ENCODE measurements at places on chromosomes 11 and 22.

- peak; percentile 87 for DNase-seq
Measured at GRCh38 chr11:92886243-92886905, 83.1 kb upstream of the MTNR1B start.

DNA sequence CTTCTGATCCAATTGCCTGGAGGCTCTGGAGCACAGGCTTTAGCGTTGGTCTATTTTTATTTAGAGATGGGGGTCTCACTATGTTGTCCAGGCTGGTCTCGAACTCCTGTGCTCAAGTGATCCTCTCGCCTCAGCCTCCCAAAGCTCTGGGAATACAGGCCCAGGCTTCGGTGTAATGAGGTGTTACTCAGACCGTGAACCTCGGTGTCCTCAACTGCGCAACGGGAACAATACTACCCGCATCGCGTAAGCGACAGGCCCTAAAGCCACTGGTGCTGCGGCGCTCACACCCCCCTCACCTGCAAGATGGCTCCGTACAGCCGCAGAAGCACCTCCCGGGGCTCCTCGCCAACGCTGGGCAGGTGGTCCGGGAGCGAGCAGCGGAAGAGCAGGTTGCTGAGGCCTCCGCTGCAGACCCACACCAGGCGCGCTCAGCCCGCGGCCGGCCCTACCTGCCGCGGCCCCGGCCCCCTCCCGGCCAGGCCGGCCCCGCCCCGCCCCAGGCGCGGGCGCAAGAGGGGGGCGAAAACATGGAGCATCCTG is 628 bp downstream of the CHKB start:
- DNase-seq: no peak

- peak; percentile 94 for DNase-seq
Measured at GRCh38 chr11:64580412-64580811, 10.6 kb upstream of the SLC22A12 start.

- DNase-seq: no peak
Measured at GRCh38 chr11:28209906-28210305, 101.7 kb downstream of the METTL15 start.

DNA sequence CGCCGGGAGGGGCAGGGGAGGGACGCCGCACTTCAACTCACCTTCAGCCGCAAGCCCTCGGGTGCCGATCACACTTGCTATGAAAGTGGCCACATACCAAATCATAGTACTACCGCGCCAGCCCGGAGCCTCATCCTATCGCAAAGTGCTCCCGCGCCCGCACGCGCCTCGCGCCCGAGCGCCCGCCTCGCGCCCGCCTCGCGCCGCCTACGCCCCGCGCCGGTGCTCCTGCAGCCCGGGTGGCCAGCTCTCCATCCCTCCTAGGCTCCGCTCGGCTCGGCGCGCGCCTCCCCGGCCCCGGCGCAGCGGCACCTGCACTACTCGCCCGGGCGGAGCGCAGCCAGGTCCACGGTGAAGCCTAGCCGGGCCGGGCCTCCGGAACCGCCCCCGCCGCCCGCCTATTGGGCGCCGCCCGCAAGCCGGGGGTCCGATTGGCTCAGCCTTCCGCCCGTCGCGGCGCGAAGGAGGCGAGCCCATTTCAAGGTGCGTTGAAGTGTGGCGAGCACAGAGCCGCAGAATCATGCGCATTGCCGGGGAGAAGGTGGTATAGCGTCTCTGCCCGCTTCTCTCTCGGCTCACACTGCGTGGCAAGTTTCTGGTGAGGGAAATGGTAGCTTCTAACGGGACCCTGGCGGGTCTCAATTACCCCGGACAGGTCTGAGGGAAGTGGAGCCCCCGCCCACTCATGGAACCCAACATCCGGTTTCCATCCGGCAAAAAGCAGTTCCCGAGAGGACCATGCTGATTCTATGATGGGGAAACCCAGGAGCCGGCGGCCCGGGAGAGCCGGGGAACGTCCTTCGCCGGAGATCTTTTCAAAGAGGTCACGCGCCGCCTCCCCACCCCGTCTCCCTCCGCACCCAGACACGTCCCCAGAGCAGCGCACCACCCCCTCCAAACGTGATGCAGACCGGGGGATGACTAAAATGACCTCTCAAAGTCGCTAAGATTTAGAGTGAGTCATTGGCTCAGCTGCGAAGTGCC is at the start of gene IGSF9B:
Gene IGSF9B (minus strand): TSS at position 319 of the 984 bp plus-strand sequence. CDS start 214 bp downstream, at position 105.
- DNase-seq: peak; percentile 94

GRCh38 chr11:67558084-67558772 is 25.4 kb upstream of the GSTP1 start:
- DNase-seq: no peak

DNA sequence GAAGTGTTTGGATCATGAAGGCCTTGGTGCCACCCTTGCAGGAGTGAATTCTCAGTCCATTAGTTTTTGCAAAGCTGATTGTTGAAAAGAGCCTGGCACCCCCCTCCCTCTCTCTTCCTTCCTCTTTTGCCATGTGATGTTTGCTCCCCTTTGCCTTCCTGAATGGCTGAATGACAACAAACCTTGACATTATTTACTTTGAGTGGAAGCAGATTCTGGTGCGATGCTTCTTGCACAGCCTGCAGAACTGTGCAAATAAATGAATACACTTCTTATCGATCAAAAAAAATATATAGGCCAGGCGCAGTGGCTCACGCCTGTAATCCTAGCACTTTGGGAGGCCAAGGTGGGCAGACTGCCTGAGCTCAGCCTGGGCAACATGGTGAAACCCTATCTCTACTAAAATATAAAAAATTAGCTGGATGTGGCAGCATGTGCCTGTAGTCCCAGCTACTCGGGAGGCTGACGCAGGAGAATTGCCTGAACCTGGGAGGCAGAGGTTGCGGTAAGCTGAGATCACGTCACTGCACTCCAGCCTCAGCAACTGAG is 2.0 kb upstream of the NARS2 start:
- DNase-seq: no peak

GRCh38 chr11:1232883-1233321 is 10.0 kb downstream of the MUC5B start:
- no peak for DNase-seq

DNA sequence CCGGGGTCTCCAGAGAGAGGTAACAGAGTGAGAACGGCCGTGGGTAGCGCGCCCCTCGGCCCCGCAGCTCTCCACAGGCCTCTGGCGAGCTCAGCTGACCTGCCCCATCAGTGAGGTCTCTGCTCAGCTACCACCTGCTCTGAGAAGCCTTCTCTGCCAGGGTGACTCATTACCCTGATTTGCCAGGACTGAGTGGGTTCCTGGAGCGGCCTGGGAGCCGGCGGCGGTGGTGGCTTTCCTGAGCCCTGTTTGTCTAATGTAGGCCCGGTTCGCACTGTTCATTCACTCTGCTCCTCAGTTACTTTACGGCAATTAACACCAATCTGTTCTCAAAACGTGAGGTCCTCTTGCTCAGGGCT is 351.0 kb upstream of the B3GAT1 start:
- peak; percentile 3 for DNase-seq

GRCh38 chr22:17117890-17118289 is 3.3 kb downstream of the TMEM121B start:
- DNase-seq: peak; percentile 19

- DNase-seq: no peak
Measured at GRCh38 chr11:76781046-76781801, 1.9 kb upstream of the TSKU start.

DNA sequence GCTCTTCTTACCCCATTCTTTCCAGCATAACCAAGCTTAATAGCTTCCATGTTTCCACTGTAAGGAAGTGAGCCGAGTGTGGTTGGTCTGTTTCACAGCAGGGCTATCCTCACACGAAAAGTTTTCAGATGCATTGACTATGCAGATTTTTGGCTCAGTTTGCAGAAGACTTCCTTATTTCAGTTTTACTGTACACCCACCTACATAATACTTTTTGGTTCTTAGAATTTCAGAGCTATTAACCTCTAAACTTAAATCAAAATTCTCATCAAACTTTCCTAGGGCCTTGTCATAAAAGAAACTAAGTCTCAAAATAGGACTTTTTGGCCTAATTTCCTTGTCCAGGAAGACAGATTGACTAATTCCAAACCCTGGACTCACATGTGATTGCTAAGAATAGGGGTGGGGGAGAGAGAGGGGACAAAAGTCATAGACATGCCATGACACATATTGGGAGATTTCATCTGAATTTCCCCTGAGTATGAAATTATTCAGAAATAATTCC is 7.3 kb upstream of the EHF start:
- DNase-seq: no peak

- no peak for DNase-seq
Measured at GRCh38 chr11:117696540-117696939, 100.5 kb downstream of the DSCAML1 start.

- DNase-seq: peak; percentile 57
Measured at GRCh38 chr11:10208131-10208575, 85.9 kb downstream of the SBF2 start.

DNA sequence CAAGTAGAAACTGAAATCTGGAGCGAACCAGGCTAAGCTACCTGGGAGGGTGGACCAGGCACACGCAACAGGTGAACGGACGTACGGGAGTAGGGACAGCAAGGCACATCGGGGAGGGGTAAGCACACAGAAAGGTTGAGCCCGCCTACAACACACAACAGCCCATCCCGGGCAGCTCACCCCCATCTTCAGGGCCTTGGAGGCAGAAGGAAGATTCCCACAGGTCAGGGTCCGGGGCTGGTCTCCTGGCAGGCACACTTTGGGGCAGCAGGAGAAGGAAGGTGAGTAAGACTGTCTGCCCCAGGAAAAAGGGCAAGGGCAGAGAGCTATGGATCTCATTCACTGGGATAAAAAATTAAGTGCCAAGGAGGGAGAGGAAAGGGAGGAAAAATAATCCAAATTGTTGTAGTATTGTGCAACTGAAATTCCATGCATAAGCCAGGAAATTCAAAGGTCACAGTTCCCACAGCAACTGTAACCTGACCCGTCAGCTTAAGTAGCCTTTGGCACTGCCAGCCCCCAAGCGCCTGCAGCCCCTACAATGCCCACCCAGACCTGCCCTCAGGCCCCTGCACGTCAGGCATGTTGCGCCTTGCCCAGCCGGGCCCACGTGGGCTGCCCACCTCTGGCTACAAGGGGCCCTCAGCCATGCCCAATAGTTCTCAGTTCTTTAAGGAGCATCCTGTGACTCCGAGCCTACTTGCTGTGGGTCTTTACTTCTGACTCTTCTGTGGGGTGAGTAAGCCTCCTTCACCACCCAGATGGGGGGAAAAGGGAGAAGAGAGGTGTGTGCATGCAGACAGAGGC is 51.8 kb downstream of the MICAL3 start:
- DNase-seq: no peak

GRCh38 chr11:133581091-133581490 is 48.8 kb upstream of the OPCML start:
- no peak for DNase-seq

DNA sequence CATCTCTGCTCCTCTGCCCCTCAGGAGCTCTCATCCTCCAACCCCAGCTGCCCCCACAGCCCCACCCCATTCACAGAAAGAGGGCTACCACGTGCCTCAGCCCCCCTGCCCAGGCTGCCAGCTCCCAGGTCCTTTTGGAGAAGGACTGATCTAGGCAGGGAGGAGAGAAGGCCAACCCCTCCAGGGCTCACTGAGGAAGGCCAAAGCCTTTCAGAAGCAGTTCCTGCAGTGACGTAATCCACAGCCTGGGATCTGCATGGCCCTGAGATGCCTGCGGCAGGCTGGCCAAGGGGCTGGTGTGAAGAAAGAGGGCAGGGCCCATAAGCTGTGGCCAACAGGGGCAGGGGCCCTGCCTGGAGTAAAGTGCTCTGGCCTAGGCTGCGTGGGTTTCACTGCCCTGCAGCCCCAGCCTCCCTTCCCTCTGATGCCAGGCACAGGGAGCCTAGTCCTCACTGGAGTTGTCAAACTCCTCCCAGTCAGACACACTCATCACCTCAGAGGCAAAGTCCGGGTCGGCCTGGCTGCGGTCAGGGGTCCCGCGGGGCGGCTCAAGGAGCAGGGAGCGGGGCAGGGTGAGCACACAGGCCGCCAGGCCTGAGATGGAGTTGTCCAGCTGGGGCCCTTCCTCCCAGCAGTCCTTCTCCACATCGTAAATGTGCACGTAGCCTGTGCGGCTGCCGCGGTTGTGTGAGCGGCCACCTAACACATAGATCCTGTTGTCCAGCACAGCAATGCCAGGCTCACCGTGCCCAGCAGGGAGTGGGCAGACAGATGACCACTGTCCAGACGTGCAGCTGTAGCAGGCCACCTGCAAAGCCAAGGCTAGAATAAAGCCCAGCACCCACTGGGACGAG is 4.2 kb upstream of the SCARF2 start:
- no peak for DNase-seq

- DNase-seq: no peak
Measured at GRCh38 chr11:83115551-83115950, 41.4 kb upstream of the PCF11 start.

DNA sequence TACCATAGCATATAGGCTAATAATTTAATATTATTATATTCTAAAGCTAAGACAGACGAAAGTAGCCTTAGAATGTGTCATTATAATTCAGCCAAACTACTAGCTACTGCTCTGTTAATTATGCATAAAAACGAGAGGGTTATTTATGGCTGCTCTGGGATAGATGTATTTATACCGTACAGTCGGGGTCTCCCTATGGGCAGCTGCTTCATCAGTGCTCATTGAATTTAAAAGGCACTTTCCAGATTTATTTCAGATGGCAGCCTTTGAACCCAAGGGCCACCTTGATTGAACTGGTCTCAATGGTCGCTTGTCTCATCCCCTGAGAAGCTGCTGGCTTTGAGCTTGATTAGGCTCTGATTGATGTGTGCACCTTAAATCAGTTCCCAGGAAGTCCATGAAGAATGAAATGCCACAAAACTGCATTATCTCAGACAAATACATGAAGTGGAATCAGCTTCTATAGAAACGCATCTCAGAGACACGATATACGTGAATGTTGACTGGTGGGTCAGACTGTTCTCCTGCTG is 377.6 kb downstream of the LRRC4C start:
- DNase-seq: no peak

- no peak for DNase-seq
Measured at GRCh38 chr11:116693593-116694348, 79.0 kb downstream of the BUD13 start.

GRCh38 chr11:29353833-29354232 is 663.0 kb downstream of the KCNA4 start:
- DNase-seq: no peak

GRCh38 chr11:2441171-2441570 is 3.1 kb downstream of the TRPM5 start:
- DNase-seq: no peak

- DNase-seq: peak; percentile 78
Measured at GRCh38 chr22:42519525-42520401, at the start of gene RRP7A. RRP7A (minus strand) TSS chr22:42519796; CDS start chr22:42519786, 10 bp downstream.

- peak; percentile 46 for DNase-seq
Measured at GRCh38 chr11:65416841-65417701, 5.5 kb upstream of the NEAT1 start.

DNA sequence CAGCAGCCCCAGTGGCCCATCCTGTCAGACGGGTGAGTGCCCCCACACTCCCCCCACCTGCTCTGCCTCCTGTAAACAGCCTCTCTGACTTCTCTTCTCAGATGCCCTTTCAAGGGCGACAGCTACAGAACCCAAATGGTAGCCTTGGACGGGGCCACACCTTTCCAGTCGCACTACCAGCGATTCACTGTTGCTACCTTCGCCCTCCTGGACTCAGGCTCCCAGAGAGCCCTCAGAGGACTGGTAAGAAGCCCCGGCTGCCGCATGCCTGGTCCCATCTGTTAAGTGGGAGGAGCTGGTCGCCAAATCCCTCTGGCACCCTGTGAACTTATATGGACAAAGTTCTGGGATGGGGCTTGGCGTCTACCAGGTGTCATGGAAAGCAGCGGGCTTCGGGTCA is 6.2 kb downstream of the ZP1 start:
- DNase-seq: no peak

GRCh38 chr11:132658696-132659095 is 873.6 kb downstream of the OPCML start:
- no peak for DNase-seq

- DNase-seq: no peak
Measured at GRCh38 chr22:45966895-45967365, 10.0 kb downstream of the WNT7B start.

- DNase-seq: no peak
Measured at GRCh38 chr11:132493801-132494200, 1038.5 kb downstream of the OPCML start.

GRCh38 chr11:115670538-115671205 is 166.5 kb upstream of the CADM1 start:
- DNase-seq: no peak

Measured in G401 (cell line).